HCT116 (cell line): ENCODE measurements at places on chromosomes 2 and 18. TPM values are rescaled to one million over a fixed set of nuclear protein-coding genes. Genes with fewer than 3 reads are reported as not detected.

EVX2 gene
- total RNA-seq = not detected

CDK5R2 gene
- 0.44 TPM for total RNA-seq

ASAP2 gene
- total RNA-seq = 16.5 TPM

RUFY4 gene
- total RNA-seq = 0.27 TPM

DNA sequence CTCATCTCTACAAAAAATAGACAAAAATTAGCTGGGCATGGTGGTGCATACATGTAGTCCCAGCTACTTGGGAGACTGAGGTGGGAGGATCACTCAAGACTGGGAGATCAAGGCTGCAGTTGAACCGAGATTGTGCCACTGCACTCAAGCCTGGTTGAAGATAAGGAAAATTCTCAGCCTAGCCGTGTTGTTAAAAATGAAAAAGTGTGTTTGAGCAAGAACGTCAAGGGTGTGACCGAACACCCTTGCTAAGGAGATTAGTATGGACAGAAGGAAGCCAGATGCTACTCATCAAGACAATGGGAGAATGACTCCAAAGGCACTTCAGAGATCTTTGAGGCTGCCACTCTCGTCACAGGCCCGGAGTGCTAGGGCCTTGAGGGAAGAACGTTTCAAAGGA, 70.0 kb upstream of the NDUFV2 start:
- DNase-seq = no peak

- DNase-seq = peak; percentile 55
Observed at GRCh38 chr2:205776139-205776538, 93.8 kb downstream of the NRP2 start.

DNA sequence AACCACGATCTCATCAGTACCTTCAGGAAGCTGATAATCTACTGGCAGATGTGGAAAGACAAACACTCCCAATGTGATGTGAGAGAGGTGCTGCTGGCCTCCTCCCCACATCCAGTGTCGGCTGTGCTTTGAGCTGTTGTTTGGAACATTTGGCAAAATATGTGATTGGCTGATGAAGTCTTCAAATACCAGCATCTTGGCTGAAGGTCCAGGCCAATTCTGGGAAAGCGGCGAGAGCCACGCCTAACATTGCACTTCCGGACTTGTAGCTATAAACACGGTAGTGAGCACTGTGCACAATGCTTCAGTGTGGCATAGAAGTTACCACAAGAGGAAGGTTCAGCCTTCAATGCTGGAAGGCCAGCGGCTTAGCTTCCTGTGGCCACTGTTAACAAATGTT, 198.8 kb downstream of the DCDC2C start:
- no peak for DNase-seq

DNA sequence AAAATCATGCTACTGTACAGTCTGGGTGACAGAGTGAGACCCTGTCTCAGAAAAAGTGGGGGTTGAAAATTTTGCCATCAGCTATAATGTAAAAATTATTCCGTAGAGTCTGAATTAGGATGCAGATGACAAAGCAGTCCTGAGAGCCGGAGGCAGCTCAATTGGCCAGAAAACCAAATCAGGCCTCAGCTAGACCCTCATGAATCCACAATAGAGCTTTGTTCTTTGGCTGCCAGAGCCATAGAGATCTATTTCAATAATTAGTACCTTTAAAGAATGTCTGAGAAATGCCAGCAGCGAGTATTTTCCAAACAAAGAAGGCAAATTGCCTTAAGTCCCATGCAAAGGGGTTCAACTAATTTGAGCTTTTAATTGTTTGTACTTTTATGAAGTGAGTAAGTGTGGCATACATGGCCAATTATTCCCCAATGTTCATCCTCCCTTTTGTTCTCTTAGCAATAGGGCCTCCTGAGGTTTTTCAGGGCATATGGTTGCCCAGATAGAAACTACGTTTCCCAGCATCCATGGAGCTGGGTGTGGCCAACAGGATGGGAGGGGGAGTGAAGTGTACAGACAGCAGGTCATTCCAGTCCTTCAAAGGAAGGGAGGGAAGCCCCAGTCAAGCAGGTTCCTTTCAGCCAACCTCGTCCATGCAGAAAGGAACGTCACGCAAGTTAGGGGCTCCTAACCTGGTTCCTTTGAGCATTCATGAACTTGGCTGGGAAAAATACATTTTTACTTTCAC, 211.3 kb upstream of the APCDD1 start:
- no peak for DNase-seq

GRCh38 chr2:236768393-236769140, 198.9 kb downstream of the ACKR3 start:
- DNase-seq = no peak

GRCh38 chr2:143177096-143177786, 48.0 kb downstream of the ARHGAP15 start:
- no peak for DNase-seq
